ENCODE measurements at places on chromosomes 11 and 22.

GRCh38 chr22:42978453-42979103 is 36.4 kb downstream of the PACSIN2 start:
- peak; percentile 49 for DNase-seq

GRCh38 chr11:57124505-57124904 is 57.2 kb upstream of the LRRC55 start:
- DNase-seq = no peak

- DNase-seq = no peak
These were observed 33.7 kb downstream of the SHISAL1 start for GRCh38 chr22:44279069-44279360.

GRCh38 chr11:58625086-58625485 is 2.6 kb downstream of the CNTF start:
- DNase-seq = peak; percentile 22

DNA sequence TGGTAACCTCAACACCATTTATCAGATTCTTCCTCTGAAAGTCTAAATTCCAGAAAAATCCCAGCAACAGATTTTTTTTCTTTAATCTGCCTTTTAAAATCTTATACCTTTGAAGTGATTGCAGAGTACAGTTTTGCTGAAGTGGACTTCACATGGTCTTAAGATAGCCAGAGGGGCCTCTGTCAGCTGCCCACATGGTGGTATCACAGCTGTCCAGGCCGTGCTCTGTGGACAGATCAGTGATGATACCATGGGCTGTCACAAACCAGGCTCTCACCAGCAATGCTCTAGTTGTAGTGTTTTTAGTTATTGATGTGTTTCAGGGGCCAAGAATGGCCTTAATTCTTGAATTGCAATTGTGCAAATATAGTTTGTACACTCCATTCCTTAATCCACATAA is 44.0 kb downstream of the PARVA start:
- DNase-seq = no peak

- no peak for DNase-seq
These were observed 100.1 kb downstream of the MIAT start for GRCh38 chr22:26757496-26757895.

DNA sequence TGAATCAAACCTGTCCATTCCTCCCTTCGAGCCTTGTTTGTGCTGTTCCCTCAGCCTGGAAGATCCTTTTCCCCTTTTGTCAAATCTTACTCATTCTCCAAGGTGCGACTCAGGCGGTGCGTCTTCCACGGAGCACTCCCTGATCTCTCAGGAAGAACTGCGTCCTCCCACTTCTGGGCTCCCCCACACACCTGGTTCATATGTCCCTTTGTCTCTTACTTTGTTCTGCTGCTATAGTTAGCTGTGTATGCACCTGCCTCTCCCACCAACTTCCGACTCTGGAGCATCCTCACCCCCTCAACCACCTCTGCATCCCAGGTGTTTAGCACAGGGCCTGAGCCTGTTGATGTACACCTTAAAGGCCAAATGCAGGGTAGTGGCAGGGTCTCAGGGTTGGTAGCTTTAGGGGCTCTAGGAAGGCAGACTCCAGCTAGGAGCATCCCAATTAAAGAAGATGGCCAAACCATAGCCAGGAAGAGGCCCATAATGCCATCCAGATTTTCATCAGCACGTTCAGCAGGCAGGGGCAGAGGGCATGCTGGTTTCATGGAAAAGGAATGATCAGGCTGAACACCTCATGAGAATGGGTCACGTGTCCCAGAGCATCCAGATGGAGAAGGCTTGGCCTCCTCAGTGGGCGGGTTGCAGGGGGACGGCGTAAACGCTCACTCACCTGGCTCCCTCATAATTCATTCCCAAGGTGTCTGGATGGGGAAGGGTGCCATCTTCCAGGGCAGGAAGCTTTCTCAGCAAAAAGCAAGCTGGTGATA is 20.1 kb downstream of the PTPN5 start:
- DNase-seq = no peak

DNA sequence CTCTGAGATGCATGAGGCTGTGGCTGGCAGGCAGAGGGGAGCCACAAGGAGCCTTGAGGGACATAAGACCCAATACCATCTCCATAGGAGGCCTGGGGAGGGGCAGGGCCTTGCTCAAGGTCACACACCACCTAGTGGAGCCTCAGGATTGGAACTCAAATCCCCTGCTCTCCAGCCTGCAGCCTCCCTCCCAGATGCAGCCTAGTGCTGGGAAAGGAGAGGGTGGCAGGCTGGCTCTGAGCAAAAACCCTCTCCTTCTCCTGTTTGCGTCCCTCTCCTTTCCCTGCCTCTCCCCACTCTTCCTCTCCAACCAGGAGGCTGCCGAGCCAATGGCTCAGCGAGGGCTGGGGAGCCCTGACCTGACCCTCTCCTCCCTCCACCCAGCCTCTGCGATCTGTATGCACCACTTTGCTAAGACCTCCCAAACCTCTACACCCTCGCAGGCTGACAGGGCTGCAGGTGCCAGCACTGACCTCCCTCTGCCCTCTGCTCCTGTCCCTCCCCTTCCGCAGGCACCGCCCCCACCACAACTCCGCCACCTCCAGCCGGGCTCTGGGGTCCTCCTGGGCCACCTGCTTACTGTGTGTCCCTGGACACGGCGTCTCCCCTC is 14.7 kb downstream of the IGLL1 start:
- peak; percentile 38 for DNase-seq

GRCh38 chr11:118535261-118535660 is 4.3 kb downstream of the TMEM25 start:
- DNase-seq = no peak

DNA sequence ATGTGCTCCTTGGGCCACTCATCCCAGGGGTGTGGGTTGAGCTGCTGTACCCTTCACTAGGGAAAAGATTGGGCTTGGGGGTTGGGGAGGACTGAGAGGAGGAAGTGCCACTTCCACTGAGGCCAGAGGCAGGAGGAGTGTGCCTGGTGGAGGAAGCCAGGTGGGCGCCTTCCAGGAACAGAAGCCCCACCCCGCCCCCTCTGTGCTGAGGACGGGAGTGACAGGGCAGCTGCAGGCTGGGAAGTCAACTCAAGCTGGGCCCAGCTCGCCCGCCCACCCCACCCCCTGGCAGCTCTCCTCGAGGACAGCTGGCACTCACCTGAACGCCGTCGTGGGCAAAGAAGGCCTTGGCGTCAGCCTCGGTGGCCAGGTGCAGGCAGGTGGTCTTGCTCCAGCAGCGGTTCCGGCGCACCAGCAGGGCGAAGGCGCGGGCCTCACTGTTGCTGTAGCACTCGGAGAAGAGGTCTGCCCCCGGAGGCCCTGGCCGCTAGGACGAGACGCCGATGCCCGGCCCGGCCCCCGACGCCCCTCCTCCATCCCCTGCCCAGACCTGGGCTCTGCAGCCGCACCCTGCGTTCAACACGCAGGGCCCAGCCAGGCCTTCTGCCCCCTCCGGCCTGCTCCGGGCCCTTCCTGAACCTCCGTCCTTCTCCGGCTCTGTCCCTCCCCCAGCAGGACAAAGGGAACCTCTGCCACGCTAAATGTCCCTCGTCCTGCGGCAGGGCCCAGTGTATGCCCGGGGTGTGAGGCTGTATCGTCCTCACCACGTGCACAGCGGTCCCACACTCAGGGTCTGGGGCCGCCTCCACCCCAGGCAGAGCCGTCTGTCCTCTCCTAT is 13.4 kb downstream of the TSSC4 start:
- no peak for DNase-seq

DNA sequence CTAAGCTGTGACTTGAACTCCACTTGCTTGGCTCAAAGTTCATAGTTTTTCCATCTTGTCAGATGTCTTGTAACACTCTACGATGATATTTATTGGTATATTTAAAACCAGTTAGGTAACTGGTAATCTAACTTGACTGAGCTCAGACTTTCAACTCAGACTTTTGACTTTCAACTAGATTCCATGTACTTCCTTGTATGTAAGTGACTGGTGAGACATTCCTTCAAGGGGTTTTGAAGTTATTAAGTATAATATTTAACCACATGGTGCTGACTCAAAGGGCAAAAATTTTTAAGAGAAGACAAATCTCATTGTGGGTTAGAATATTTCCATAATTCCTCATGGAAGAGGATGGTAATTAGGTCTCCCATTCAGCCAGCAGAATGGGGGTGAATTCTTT is 631.3 kb upstream of the ANO5 start:
- no peak for DNase-seq

GRCh38 chr11:77019976-77020595 is 14.1 kb upstream of the B3GNT6 start:
- DNase-seq = peak; percentile 57

- no peak for DNase-seq
These were observed 723 bp downstream of the FOXRED2 start for GRCh38 chr22:36505998-36506635.

GRCh38 chr22:17797721-17798559 is 23.7 kb upstream of the BID start:
- DNase-seq = no peak

DNA sequence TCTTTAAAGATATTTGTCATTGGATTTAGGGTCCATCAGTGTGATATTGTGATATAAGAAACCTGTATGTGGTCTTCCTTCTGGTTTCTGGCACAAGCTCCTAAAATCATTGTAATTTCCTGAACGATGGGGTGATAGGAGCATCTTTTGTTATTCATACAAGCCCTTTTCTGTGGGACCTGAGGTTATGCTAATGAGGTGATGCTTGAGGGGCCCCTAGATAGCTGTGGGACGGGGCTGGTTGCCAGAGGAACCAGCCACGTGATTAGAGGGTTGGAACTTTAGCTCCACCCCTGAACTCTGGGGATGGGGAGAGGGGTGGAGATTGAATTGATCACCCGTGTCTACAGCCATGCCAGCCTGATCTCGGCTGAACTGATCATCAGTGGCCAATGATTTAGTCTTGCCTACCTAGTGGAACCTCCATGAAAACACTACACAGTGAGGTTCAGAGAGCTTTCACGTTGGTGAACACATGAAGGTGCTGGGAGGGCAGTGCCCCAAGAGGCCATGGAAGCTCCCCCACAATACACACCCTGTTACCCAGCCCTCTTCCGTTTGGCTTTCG is 62.8 kb downstream of the BCR start:
- DNase-seq = no peak

DNA sequence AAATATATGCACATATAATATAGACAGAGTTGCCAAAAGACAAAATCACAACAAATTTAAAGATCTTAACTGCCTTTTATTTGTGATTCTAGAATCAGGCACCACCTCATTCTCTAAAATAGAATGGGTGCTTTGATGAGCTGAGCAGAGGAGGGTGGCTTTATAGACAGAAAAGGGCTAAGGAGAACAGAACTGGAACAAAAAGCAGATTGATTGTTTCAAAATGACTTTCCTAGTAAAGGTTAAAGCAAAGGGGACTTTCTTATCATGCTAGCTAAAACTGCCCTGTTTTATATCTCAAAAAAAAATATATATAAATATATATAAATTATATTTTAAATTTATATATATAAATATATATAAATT is 287.6 kb downstream of the FAT3 start:
- no peak for DNase-seq

DNA sequence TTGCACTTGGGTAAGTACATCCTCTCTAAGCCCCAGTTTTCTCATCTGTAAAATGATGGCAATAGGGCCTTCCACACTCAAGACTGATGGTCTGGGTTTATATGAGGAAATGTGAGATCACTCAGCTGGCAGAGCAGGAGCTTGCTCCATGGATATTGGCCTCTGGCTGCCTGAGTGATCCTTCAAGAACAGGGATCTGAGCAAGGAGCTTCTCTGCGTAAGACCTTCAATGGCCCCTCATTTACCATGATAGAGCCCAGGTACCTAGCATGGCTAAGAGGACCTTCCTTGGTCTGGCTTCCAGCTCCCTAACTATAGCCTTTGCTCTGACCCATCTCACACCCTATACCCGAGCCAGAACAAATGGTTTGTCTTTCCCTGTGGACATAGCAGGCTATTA is 5.5 kb downstream of the ROBO4 start:
- DNase-seq = no peak

DNA sequence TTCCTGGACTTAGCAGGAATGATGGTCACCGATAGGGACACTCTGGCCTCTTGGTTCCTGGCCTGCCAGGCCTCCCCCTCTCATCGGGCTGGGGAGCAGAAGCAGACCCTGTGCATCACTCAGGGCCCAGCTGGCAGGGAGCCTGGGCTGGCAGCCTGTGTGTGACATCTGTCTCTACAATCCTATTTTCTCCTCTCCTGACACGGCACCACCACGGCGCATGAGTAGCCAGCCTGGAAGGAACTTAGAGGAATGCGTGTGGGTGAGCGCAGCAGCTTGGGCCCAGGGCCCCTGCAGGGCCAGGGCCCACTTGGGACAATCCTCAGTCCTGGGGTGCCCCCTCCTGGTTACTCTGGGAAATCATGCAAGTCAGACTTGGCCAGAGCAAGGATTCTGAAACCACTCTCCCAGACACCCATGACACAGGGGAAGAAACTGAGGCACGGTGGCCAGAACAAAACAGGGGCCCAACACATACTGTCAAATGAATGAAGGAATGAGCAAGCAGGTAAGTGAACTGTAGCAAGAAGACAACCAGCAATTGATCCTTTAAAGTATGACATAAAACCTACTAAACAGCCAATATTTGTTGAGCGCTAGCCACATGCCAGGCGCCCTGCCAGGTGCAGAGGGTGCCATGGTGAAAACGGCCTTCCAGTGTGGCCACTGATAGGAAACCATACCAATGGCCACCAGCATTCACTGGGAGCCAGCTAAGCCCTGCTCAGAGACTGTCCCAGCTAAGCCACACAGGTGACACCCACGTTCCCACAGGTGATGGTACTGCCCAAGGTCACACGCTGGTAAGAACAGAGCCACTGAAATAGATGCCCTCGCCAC is 13.3 kb downstream of the RSPH14 start:
- peak; percentile 79 for DNase-seq

GRCh38 chr11:17313349-17314231 is 37.1 kb downstream of the NUCB2 start:
- DNase-seq = peak; percentile 65

DNA sequence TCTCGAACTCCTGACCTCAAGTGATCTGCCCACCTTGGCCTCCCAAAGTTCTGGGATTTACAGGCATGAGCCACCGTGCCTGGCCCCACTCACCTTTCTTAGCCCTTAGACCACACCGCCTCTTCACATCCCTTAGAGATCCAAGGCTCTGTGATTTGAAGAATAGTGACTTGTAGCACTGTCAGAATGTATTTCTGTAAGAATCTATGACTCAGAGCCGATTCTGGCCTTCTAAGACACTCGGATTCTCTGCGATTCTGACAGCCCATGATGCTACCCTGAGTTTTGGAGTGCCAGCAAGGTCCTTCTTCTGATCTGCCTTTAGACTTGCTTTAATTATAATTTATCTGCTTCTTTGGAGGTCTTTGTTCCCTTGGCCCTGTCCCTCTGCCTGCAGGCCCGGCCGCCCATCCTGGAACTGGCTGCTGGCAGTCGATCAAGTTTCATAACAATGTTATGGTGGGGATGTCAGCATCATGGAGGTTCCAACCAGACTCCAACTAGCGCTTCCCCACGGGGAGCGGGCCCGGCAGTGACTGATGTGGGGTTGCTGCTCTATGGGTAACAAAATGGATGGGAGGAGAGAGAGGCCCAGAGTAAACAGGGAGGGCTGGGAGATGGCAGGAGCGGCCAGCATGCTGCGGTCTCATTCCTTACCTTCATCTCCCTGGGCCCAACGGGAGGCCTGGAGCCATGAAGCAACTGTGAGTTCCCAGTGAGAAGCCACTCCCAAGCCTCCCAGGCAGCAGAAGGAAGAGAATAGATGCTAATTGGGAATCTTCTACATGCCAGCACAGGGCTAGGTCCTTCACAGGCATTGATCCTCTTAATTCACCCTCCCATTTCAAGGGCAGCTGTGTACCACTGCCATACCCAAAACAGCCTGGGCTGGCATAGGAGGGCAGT is 55.7 kb upstream of the RASD2 start:
- DNase-seq = peak; percentile 63

Data from ELR (cell line).